ENCODE measurements at places on chromosomes 5 and 9.

DNA sequence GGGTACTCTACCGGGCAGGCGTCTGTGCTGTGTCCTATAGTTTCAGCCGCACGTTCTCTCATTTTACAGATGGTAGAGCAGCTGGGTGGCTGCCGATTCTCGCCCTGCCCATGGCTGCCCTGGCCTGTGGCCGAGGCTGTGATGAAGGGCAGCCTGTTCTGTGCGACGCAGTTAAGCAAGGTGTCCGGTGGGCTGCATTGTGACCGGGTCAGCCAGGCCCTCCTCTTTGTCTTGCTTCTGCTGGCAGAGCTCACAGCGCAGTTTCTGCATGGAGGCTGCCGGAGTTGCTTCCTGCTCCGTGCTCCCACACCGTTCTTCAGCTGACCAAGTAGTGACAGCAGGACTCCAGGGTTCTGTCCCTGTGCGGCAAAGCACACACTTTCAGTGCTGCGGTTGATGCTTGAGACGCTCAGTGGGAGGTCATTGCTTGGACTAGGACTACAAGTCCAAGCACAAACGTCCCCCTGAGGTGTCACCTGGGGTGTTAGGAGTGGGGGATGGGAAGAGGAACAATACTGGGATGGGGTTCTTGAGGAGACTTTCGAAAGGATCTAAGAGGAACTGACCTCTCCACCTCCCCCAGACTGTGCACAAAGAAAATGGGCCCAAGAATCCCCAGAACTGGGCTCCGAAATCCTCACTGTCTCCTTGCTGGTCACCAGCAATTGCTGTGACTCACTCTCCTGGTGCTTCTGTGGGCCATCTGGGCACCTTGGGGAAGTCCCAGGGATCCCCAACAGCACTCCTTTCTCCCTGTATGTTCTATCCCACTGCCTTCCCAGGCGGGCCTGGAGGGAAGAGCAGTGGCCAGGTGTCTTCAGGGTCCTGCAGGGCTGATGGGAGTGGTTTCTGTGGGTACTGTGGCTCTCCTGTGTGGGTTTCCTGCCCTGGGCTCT lies 58.2 kb downstream of the GADD45G start:
- DNase-seq = no peak

DNA sequence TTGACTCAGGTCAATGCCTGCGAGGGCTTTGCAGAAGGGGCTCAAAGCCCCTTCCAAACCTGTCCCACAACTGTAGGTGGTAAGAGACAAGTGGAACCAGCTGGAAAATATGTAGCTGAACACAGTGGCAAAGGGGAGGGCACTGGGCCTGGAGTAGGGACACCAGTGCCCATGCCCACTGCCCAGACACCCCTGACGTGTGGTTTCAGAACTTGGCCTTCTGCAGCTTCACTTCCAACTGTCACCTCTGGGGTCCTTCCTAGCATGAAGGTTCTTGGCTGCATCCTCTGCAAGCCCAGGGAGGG lies 233.1 kb upstream of the IRX1 start:
- no peak for DNase-seq

- no peak for DNase-seq
Observed at GRCh38 chr5:64074533-64074932, 91.1 kb upstream of the RNF180 start.

DNA sequence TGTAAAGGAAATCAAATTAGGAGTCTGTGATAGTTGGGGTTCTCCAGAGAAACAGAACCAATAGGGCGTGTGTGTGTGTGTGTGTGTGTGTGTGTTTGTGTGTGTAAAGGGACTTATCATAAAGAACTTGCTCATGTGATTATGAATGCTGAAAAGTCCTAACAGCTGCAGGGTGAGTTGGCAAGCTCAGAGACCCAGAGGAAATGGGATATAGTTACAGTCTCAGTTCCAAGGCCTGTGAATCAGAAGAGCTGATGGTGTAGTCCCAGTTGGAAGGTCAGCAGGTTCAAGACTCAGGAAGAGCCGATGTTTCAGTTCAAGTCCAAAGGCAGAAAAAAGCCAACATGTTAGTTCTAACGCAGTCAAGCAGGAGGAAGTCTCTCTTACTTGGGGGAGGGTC lies 214.2 kb downstream of the ELAVL2 start:
- DNase-seq = no peak

- DNase-seq = no peak
Observed at GRCh38 chr9:79684711-79685575, 113.2 kb downstream of the TLE4 start.

- no peak for DNase-seq
Observed at GRCh38 chr5:147996379-147996778, 67.4 kb upstream of the SPINK5 start.

All from activated T-helper 1 cell treated with anti-CD3 and anti-CD28 coated beads, Interleukin-2, amount 50 U/mL, for 16 hours (primary cell).